ENCODE measurements at places on chromosomes 4 and X.

DNA sequence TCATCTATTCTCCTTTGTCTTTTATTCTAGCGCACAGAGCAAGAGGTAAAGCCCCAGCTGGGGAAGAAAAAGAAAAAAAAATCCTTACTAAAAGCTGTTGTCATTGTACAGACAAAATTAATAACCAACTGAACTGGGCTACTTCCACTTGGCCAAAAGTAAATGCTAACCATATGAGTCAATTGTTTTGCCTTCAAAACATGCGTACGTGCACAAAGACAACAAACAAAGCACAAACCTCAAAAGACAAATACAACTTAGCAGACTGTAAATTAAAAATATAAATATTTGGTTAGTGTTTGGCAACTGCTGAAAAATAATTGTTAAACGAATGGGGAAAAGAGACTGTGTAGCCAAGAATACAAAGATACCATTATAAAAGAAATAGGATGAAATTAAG lies 5.9 kb downstream of the EDA2R start:
- no peak for DNase-seq

DNA sequence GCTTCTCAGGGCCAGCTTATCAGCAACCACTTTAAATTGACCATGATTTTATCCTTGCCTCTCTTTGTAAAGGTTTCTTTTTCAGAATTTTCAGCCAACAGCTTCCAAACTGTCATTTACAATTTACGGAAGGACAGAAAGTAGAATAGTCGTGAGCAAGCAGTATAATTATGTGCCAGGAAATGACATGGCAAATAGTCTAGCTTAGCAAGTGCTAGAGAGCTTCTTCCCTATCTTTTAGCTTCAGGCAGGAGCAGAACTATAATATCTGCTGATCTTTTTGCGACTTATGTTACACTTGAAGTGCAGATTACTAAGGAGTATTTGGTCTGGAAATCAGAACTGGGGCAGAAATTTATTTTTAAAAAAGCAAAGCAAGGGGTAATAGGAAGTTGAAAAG lies 123.0 kb upstream of the AP1S2 start:
- DNase-seq: no peak

DNA sequence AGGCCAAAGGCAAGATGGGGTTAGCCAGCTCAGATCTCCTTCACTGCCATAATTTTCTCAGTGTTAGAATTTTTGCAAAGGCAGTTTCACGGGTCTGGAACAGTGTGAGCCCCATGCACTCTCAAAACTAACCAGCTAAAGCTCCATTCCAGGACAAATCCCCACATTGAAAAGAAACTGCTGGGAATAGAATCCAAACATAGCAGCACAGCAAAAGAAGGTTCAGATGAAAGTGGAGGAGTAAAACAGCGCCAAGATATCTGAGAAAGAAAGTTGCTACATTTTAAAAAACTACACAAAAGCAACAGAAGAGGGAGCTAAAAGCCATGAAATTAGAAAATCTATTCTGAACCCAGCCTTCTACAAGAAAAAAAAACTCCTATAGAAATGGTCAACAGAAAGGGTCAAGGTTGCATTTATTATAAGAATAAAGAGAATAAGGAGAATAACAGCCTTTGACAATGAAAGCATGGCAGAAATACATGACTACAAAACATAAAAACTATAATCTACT lies 39.6 kb upstream of the SLC7A3 start:
- DNase-seq: no peak

- no peak for DNase-seq
Observed at GRCh38 chr4:163592212-163592611, 97.7 kb downstream of the TMA16 start.

DNA sequence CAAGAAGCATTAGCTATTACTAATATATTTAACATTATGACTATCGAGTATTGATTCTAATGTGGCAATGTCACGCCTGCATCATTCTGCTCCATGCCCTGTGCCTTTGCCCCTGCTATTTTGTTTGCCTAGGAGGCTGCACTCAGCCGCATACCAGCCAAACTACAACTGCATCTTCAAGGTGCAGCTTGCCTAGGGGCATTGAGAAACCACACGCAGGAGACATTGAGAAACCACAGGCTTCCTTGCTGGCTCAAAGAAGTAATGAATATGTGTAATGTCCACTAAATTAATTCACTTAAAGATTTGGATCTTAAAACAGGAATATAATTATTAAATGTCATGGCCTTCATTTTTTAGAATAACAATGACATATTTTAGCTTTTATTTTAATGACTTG lies 683.6 kb upstream of the TENM3 start:
- no peak for DNase-seq

Measured in osteocyte (in vitro differentiated cells).